ENCODE measurements at places on chromosomes 7 and 10.

GRCh38 chr10:95315509-95315908 is 24.7 kb upstream of the PDLIM1 start:
- DNase-seq = no peak

DNA sequence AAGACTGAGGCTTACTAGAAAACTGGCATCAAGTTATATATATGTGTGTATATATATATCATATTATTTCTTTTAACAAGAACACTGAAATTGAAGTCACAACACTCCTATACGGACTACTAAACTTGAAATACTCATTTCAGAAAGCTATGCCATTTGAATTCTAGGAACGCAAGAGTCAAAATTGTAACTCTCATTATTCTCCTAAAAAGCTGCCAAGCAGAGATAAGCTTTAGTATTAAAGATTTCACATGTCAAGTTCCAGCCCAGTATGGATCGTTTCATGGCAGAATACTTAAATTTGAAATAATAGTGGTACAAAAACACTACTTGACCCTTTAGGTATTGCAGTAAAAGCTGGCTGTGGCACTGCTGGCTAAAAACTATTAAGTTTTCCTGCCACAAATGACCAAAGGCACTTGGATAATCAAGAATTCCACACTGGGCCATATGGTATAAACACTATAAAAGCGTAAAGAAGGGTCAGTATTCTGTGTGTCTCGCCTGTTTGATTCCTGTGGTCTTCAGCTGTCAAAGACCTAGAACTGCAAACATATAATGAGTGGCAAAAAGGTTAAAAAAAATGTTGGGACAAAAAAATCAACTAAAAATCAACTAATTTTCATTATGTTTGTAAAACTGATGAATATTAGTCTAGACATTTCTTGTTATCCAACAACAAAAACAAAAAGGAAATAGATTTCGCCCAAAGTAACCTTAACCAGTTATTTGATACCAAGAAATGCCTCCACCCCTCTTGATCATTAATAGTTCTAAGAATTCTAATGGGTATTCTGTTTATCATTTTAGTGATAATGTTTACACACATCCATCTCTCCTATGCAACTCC is 2.4 kb downstream of the CCDC71L start:
- DNase-seq = no peak

- DNase-seq = no peak
Measured at GRCh38 chr7:159328096-159328495, 183.4 kb upstream of the VIPR2 start.

- no peak for DNase-seq
Measured at GRCh38 chr7:159040912-159041711, 103.6 kb downstream of the VIPR2 start.

DNA sequence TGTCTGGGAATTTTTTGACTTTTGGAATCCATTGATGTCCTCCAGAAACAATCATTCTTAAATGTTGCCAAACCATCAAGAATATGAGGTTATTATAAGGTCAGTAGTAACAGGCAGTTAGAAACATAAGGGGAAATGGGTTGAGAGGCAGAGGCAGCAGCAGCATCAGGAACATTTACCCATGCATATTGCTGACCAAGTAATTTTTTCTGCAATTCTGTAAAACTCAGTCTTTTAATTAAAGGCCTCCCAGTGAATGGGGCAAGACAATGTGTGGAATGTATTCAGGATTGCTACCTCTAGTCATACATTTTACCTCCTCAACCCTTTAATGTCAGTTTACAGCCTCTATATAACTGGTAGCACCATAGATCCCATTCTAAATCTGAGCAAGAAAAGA is 66.5 kb upstream of the SKAP2 start:
- DNase-seq = no peak

- no peak for DNase-seq
Measured at GRCh38 chr10:127738512-127739424, 1.8 kb downstream of the FOXI2 start.

GRCh38 chr10:34539533-34540315 is 275.4 kb downstream of the PARD3 start:
- no peak for DNase-seq

DNA sequence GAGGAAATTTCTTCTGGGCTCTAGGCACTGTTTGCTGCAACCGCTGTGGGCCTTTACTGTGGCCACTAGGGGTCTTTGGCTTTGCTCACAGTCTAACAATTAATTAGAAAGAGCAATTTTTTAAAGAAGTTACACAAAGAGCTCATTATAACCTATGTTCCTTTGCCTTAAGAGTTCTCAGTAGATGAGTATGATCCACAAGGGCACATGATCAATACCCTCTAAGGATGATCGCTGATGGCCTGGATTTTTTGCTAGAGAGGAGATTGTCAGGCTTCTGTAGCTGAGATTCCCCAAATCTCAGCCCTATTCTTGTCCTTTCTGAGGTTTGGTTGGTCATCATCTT is 80.8 kb upstream of the RHOBTB1 start:
- DNase-seq = no peak
